Cardiac septum (tissue), 1 donor: ENCODE measurements at places on chromosomes 4 and X. TPM values are rescaled to one million over a fixed set of nuclear protein-coding genes. Genes with fewer than 3 reads are reported as not detected.

RCHY1 gene
- total RNA-seq = 43.4 TPM

SSX4 gene
- total RNA-seq = not detected

SLC16A2 gene
- total RNA-seq = 8.2 TPM

ANKRD37 gene
- 10.2 TPM for total RNA-seq

CXCL5 gene
- 0.16 TPM for total RNA-seq

FRMPD4 gene
- total RNA-seq = 2.0 TPM

GPC3 gene
- 1.6 TPM for total RNA-seq

SNCA gene
- total RNA-seq = 33.6 TPM

DNA sequence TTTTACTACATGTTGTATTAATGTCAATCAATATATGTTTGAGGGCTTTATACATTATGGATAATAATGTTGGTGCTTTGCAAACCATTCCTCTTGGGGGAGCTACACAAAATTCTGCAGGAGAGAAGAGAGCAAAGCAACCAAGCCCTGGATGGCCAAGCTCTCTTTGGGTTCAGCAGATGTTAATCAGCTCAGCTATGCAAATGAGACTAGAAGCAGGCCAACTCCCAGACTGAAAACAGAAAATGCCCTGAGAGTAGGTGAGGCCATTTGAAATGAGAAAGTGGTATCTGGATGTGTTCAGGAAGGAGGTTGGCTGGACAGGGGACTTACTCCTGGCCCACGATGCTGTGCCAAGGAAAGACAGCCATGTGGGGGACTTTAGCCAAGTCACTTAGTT, 387.0 kb downstream of the BCOR start:
- DNase-seq = no peak

DNA sequence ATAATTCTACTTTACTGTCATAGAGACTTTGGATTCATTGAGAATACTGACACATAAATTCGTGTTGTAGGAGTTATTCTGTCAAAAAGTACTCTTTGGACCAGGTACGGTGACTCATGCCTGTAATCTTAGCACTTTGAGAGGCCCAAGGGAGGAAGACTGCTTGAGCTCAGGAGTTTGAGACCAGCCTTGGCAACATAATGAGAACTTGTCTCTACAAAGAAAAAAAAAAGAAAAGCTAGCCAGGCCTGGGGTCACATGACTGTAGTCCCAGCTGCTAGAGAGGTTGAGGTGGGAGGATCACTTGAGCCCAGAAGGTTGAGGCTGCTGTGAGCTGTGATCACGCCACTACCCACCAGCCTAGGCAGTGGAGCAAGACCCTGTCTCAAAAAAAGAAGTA, 54.9 kb downstream of the WDR19 start:
- DNase-seq = no peak

DNA sequence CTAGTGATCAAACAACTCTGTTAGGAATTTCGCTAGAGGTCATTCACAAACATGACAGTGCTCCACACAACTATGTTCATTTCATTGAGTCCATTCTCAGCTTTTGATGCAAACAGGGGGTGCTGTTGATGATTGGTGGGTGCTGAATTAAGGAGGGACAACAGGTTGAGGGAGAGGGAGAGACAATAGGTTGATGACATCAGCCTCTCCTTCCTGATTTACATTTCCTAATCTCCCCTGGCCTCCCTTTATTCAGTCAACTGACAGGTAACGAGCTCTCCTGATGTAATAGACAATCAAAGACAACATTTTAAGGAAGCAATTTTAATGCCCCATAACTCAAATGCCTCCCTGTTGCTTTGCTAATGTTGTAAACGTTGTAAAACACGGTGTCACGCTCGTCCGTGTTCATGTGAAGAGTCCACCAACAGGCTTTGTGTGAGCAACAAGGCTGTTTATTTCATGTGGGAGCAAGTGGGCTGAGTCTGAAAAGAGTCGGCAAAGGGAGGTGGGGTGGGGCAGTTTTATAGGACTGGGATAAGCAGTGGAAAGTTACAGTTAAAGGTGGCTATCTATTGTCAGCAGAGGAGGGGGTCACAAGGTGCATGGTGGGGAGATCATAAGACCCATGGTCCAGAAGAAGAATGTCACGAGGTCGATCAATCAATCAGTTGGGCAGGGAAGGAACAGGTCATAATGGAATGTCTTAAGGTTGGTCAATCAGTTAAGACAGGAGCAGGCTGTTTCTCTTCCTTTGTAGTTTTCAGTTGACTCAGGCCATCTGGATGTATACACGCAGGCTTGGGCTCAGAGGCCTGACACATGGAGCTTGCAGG, 4.8 kb upstream of the GAR1 start:
- no peak for DNase-seq

- DNase-seq = no peak
Observed at GRCh38 chr4:124414276-124415040, 298.1 kb downstream of the ANKRD50 start.

GRCh38 chr4:181830404-181831035, 412.7 kb upstream of the TENM3 start:
- no peak for DNase-seq

DNA sequence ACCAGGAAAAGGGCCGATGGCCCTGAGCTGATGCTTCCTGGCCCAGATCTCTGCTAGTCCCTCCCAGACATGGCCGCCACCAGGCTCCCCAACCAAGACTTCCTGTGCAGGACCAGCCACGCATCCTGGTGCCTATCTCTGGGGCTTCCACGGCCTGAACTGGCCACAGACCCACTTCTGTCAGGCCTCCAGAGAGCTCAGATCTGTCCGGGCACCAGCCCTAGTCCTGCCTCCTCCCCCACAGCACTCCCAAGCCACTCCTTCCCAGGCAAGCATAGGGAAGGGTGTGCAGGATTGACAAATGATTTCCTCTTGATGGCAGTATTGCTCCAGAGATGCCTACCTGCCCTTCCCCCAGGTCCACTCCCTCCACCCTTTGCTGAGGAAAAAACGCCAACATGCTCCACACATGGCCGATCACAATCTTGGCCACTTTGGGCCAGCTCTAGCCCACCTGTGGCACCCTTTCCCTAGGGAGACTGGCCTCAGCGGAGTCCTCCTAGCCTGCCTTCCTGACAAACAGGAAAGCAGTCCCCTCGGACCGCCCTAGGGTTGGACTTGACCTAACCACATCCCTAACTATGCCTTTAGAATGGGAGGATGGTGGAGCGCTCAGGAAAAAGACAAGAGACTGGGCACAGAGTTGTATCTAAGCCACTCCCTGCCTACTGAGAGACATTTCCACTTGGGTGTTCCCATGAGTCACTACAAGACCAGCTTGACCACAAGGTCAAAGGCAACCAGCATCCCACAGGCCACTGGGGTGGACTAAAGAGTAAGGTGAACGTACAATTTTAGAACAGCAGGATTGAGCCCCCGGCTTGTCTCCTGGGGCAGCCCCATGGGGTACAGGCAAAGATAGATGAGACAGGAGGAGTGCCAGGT, 277.5 kb upstream of the AGTR2 start:
- peak; percentile 77 for DNase-seq

GRCh38 chr4:92992758-92993157, 689.0 kb downstream of the GRID2 start:
- DNase-seq = no peak

- DNase-seq = no peak
Observed at GRCh38 chr4:5278213-5278612, 226.9 kb downstream of the STK32B start.

GRCh38 chr4:151165205-151166000, 66.0 kb downstream of the RPS3A start:
- no peak for DNase-seq

DNA sequence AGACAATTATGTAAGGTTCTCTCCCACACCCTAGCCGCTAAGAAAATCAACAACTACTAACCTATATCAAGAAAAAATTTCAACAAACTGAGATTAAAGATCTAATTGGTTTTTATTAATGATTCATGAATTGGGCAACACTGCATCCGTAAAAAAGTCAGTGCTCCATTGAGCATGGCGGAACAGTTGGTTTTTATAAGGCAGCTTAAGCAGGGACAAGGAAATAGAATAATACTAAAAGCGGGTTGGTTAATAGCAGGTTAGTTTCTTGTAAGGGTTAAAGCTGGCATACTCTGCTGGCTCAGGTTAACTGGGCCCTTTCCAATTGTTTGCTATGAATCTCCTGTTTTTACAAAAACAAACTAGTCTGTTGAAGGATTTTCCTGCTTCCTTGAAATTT, 202.3 kb upstream of the RASGEF1B start:
- DNase-seq = no peak

DNA sequence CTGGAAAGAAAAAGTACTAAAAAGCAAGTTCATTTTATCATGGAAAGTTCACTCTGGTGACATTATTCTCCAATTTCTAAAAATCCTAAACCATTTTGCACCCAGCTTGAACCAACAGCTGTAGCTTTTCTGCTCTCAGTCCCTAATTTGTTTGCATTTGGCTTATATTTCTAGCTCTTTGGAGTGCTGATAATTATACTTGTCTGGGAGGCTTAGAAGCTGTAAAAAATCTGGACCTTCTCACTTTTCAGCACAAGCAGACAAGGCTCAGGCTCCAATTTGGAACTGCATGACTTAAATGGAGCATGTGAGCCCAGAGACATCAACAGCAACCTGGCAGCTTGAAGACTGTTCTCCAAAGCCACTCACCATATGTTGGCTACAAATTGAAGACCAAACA, 170.9 kb upstream of the PCDH18 start:
- DNase-seq = no peak

DNA sequence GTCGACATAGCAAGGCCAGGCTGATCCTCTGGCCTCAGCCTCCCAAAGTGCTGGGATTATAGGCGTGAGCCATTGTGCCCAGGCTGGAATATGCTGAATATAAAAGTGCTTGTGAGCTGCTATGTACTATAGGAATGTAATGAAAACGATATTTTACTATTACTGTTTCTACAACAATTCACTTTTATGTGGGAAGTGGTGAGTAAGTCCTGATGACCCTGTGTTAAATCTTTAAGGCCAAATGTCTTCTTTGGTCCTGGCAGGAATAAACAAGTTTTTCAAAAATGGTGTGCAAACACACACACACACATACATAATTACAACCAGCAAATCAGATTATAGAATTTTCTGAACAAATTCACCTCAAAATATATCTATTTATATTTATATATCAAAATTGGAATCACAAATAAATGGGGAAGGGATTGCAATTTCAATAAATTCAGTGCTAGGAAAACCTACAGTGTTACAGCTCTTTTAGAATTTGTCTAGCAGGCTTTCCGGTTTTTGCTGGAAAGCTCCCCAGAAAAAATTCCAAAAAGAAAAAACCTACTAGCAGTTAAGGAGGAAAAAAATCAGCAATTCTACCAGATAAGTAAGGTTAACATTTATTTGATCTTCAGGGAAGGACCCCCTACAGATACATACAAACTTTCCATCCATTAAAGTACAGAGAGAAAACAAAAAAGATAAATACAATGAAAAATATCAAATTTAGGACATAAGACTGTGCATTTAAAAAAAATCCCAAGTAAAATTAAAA, 17.9 kb downstream of the SMIM14 start:
- no peak for DNase-seq

GRCh38 chr4:7770224-7771050, 169.2 kb downstream of the AFAP1 start:
- no peak for DNase-seq

DNA sequence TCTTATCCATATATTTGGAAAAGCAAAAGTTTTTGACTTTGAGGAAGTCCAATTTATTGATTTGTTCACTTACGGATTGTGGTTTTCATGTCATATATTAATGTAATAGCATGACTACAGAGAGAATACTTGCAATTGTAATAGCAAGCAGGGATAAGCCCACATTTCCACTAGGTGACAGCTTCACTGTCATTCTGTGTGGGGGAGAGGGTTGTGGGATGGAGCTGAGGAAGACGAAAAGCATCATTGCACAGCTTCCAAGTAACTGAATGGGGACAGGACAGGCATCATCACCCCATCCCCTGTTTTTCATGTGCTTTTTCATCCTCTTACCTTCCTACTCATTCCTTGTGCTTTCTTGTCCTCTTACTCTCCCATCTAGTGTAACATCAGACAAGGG, 31.4 kb downstream of the BEX3 start:
- DNase-seq = no peak

GRCh38 chr4:56371426-56372220, 15.7 kb downstream of the AASDH start:
- DNase-seq = no peak

DNA sequence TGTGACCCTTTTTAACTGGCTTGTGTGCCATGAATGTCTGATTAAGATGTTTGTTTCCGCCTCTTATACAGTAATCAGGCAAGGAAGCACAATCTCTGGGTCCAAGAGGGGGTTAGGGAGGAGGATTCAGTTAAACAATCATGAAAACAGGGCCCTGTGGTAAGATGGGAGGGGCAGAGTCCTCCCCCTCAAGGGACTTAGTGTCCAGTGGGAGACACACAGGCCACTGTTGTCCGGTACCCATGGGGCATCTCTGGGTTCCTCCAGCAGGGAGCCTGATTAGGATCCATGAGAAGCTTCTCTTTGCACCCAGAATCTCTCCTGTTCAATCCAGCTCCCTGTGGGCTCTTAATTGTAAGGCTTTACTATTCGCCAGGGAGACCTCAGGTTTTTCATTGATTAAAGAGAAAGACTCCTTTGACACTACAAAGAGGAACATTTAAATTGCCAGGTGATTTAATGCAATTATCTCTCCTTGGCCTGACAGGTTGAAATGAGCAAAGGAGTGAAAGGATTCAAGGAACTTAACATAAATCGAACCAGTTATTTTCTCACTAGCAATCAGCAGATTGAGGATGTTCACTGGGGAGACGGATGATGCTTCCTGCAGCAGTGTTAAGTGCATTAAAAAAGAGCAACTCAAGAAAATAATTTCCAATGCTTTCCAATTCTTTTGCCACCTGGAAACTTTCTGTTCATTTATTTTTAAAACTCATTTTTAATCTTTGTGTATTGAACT, 225.4 kb downstream of the PTTG2 start:
- no peak for DNase-seq

GRCh38 chr4:146255463-146255862, 41.1 kb downstream of the REELD1 start:
- DNase-seq = no peak

DNA sequence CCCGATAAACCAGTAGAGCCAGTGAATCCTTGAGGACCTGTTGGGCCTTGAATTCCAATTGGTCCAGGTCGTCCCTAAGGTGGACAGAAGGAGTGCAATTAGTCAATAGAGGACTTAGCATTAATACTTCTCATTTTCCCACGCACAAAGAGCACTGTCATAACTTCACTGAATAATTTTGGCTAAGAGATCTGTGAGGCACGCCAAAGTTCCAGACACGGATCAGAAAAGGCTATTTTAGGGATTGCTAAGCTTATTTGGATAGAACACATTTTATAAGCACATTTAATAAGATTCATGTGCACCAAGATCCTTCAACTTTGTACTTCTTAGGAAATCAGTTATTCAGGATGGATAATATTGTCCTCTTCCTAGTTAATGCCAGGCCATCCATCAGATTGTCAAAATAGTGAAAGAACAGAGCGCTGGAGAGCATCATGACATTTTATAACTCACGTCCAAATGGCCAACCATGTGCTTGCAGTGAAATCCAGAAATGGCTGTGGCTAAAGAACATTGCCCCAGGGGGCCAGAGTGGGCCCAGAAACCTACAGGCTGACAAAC, 129.8 kb downstream of the ATG4A start:
- no peak for DNase-seq

- no peak for DNase-seq
Observed at GRCh38 chr4:141350122-141350905, 129.6 kb downstream of the ZNF330 start.

GRCh38 chr4:59553063-59553720, 1646.9 kb upstream of the ADGRL3 start:
- DNase-seq = no peak
